ENCODE measurements at places on chromosomes 1 and 21. TPM values are rescaled to one million over a fixed set of nuclear protein-coding genes. Genes with fewer than 3 reads are reported as not detected.
A peak's percentile ranks its signal among the peaks of the same experiment; 100 is the strongest.

GRCh38 chr1:20586953-20587660, 1.8 kb upstream of the CDA start:
- DNase-seq = no peak

- DNase-seq = no peak
These were observed 7.5 kb downstream of the TMEM59 start for GRCh38 chr1:54045496-54045895.

DNA sequence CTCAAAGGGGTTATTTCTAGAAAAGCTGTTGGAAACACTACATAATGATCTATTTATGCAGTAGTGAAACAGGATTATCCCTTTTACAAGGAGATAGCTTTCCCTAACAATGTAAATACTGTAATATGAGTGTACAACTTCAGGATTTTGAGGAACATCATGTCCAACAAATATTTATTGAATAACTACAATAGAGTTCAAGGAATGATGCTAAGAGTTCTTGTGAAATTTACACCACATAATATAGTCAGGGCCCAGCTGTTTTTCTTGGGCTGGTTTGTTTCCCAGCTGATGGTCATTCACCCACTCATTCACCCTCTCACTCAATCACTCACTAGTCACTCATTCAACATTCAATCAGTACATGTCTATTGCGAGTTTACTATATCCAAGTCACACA, 12.3 kb upstream of the LYPLAL1 start:
- no peak for DNase-seq

Gene C4BPB
- polyA plus RNA-seq = 12.4 TPM

DNA sequence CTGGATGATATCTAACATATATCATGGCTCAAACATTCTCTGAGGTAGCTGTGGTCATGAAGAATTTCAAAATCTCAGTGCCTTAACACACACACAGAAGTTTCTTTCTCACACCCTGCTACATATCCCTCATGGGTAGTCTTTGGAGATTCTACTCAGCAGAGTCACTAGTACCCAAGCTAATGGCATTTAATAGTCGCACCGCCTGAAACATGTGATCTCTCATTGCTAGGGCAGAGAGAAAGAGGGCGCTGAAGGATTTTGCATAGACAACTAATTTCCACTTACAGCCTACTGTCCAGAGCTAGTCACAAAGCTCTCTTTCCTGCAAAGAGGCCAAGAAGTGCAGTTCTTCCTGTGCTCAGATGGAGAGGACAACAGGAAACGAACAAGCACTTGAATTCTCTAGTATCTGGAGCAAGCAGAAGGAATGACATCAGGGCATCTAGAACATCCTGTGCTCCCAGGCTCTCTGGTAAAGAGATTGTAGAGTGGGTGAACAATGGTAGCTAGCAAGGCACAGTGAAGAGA, 183.4 kb upstream of the PTBP2 start:
- peak; percentile 46 for DNase-seq

GRCh38 chr1:33634806-33635205, 162.4 kb downstream of the ZSCAN20 start:
- peak; percentile 56 for DNase-seq

DNA sequence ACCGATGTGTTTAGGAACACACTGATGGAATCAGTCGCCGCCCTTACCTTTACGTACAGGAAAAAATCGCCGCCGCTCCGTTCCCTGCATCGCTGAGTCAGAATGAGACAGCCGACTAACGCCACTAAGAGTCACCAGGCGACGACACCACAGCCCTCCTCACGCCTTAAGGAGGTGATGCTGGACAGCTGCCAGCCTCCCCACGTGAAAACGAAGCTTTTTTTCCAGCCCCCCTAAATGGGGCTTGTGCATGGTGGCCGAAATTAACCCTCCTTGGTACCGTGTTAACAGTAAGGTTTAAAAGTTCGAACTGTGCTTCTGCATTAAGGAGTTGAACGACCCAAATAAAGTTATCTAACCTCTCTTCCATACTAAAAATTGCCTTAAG, 511 bp downstream of the DNTTIP2 start:
- DNase-seq = peak; percentile 73

GRCh38 chr1:197841883-197842553, 60.4 kb upstream of the C1orf53 start:
- no peak for DNase-seq

DNA sequence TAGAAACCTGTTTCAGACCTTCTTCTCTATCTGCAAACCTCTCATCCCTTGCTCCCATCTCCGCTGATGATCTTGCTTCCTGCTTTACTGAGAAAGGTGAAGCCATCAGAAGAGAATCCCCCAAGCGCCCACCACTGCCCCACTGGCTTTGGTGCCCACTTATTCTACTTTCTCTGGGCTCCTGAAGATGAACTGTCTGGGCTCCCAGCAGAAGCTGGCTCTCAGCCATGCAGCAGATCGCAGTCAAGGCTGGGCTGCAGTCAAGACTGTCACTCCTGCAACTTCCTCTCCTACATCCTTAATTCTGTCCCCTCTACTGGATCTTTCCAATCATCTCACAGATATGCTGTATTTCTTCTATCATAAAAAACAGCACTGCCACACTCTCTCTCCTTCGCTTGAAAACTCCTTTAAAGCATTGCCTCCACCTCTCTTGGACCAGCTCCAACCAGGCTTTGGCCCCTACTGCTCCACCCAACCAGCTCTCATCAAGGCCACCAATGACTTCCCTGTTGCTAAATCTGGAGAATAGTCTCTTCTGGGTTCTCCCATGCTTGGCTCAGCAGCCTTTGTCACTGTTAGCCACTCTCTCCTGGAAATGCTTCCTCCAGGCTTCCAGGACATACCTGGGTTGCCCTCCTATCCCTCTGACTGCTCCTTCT, 25.8 kb downstream of the TRIM62 start:
- DNase-seq = no peak

Gene IGSF21
- not detected for polyA plus RNA-seq

Gene LRRIQ3
- polyA plus RNA-seq = not detected

DNA sequence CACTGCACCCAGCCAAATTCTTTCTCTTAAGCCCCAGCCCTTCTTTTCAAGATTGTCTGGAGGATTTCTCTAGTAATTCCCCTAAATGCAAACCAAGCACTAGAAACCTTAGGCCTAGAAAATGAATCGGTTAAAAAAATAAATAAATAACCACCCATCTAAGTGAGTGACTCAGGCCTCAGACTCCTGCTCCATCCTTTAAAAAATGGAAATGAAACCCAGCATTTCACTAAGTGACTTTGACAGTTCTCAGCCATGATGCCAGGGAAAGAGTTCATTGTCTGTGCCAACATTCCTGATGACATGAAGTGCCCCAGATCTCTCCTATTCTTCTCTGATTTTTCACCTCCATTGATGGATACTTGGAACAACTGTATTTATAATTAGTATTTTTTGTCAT, 415.2 kb upstream of the DAB1 start:
- DNase-seq = no peak

- DNase-seq = peak; percentile 78
These were observed 3.1 kb downstream of the SMIM1 start for GRCh38 chr1:3775490-3776230.

DNA sequence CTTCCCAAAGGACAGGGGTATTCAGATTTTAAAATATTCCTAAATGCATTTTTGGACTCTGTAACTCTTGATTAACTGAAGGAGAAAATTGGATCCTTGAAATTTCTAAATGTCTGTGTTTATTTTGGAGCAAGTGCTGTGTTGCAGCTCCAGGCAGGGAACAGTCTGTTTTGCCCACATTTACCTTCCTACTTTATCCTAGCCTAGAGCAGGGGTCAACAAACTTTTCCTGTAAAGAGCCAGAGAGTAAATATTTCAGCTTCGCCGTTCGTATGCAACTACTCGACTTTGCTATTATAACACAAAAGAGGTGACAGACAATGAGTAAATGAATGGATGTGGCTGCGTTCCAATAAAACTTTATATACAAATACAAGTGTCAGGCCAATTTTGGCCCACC, 402.2 kb downstream of the GPATCH2 start:
- no peak for DNase-seq

DNA sequence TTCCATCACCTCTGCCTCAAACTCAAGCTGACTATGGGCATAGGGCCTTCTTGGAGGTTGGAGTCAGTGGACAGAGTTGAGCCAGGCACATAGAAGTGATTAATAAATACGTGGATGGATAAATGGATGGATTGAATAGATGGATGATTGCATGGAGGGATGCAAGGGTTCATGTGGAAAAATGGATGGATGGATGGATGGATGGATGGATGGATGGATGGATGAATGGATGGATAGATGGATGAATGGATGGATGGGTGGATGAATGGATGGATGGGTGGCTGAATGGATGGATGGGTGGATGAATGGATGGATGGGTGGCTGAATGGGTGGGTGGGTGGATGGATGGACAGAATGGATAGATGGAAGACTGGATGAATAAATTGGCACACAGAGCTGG, 40.1 kb upstream of the ZBTB40 start:
- no peak for DNase-seq

GRCh38 chr1:87394513-87394912, 65.8 kb downstream of the LMO4 start:
- no peak for DNase-seq

- DNase-seq = no peak
These were observed 24.5 kb downstream of the IRF2BP2 start for GRCh38 chr1:234585330-234586055.

DNA sequence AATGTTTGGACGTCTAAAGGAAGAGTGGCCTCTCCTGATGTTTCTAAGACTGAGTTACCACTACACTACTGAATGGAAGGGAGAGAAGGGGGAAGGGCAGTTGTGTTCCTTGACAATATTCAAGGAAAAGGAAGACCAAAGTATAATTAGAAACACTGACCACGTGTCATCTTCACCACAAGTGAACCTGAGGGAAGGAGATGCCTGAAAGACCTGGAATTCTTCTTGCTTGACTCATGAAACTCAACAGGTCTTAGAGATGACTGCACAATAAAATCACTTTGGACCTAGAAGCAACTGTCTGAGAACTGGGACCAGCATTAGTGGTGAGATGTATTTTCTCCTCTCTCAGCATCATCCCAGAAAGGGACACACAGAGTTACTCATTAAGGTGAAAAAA, 56.7 kb downstream of the PTPN14 start:
- peak; percentile 29 for DNase-seq

DNA sequence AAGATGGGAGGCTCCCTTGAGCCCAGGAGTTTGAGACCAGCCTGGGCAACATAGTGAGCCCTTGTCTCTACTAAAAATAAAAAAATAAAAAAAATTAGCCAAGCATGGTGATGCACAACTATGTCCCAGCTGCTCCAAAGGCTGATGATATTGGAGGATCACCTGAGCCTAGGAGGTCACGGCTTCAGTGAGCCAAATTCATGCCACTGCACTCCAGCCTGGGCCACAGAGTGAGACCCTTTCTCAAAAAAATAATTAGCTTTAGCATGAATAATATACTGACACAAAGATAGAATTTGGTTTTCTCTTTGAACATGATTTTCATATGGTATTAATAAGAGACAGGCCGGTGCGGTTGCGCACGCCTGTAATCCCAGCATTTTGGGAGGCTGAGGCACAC, 88.8 kb downstream of the DESI2 start:
- no peak for DNase-seq

DNA sequence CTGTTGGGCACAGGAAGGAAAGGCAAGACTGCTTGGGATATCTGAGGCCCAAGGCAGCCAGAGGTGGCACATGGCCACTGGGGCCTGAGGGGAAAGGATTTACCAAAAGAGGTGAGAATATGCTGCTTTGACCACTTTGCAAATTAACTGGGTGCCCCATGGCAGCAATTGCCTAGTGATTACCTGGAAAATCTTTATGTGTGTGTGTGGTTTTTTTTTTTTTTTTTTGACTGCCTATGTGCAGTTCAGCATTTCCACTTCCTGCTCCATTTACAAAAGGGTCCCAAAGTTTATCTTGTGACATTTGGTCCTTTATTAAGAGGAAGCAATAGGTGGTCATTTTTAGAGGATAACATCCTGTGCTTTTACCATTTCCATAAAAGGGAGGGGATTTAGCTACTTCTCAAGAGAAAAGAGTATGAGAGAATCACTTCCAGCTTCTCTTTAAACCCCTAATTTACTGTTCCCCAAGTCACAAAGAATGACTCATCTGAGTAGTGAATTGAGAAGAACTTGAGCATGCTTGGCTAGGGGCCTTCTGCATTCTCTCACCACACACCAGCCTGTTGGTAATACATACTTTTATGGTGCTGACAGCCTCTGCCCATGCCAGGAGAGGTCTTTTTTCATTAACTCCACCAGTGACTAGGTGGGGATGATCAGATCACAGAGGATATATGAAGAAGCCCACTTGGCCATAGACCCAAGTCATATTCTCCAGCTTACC, 52.1 kb downstream of the SYDE2 start:
- DNase-seq = no peak

- DNase-seq = no peak
These were observed 30.1 kb downstream of the KCNAB2 start for GRCh38 chr1:6075748-6076147.

DNA sequence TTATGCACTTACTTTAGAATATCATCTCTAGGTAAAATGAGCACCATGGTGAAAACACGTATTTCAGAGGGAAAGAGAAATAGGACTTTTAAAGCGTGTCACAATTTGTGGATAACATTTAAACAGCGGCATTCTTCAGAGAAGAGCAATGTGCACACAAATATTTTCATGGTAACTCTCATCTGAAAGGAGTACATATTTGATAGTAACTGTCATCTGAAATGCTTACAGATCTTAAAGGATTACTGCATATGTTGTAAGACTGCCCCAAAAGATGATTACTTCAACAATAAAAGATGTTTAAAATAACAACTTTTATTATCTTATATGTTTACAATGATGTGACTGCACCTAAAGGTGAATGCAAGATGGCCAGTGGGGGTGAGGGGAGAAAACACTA, 408.8 kb downstream of the PLA2G4A start:
- DNase-seq = no peak

Gene REN
- 18.4 TPM for polyA plus RNA-seq
